ENCODE measurements at places on chromosomes 7 and 10.

DNA sequence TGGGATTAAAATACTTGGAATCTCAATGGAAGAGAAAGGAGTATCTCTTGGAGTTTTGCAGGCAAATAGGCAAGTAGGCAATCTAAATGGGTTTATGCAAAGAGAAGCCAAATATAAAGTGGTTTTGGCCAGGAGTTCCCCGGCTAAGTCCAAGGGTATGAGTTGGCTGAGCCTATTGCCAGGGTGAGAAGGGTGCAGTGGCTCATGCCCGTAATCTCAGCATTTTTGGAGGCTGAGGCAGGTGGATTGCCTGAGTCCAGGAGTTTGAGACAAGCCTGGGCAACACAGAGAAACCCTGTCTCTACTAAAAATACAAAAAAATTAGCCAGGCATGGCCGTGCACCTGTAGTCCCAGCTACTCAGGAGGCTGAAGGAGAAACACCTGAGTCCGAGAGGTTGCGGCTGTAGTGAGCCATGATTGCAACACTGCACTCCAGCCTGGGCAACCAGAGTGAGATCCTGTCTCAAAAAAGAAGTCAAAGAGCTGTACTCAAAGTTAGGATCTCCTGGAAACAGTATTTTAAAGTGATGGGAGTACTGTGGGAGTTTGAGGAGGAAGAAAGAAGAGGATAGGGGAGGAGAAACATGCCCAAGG lies 130.4 kb upstream of the RAB18 start:
- DNase-seq, result no peak

DNA sequence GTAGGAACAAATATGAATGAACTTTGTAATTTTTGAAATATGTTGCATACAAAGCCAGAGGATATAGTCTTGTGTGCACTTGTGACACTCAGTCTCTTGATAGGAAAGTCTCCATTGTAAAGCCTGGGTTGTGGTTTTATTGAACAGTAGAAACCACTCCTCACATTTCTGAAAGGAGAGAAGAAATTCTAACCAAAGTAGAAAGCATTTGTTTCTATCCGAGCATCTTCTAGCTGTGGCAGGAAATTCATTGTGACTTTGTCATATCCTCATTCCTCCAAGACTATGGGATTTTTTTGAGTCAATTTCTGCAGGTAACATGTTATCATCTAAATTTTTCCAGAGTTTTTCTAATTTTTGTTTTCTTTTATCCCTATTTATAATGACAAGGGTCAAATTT lies 55.5 kb upstream of the NCF1 start:
- DNase-seq, result no peak

DNA sequence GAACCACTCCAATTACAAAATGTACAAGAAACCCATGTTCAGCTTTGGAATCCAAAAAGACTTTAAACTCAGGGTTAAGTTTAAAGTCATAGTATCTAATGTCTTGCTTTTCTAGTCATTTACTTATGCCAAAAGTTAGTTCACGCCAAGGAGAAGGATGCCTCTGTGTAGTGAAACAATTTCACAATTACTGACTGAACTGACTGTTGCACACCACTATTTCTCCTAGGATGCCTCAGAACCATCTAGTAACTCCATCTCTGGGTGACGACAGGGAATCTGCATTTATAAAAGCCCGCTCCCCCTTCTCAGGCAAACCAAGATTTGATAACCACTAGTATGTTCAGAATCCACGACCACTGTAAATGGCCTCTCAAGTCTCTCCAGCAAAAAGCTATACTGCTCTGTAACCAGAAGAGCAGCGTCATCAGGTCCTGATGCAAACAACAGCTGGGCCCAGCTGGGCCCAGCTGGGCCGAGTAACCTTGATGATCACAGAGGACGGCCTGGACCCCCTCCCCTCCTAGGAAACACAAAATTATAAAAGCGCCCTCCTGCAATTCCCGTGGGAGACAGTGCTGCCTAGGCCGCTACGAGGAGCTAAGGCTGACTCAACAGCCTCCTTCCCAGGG lies 680 bp upstream of the ADO start:
- DNase-seq, result no peak

DNA sequence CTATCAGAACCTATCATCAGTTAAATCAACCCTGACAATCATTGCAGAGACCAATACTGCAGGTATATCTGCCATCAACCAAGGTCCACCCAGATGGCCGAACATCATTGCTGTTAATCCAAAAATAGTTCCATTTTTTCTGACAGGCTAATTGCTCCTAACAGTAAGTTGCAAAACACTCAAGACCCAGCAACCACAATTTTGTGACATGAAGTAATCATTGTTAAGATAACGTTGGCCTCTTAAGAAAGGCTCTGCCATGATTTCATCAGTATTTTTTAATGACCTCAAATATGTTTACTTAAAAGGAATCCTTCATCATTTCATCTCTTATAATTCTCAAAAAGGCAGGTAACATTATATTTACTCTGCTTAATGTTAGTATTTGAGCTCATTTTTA lies 553.4 kb upstream of the POM121L12 start:
- DNase-seq, result no peak

GRCh38 chr10:43038783-43039623 lies 37.9 kb upstream of the RET start:
- peak; percentile 89 for DNase-seq

DNA sequence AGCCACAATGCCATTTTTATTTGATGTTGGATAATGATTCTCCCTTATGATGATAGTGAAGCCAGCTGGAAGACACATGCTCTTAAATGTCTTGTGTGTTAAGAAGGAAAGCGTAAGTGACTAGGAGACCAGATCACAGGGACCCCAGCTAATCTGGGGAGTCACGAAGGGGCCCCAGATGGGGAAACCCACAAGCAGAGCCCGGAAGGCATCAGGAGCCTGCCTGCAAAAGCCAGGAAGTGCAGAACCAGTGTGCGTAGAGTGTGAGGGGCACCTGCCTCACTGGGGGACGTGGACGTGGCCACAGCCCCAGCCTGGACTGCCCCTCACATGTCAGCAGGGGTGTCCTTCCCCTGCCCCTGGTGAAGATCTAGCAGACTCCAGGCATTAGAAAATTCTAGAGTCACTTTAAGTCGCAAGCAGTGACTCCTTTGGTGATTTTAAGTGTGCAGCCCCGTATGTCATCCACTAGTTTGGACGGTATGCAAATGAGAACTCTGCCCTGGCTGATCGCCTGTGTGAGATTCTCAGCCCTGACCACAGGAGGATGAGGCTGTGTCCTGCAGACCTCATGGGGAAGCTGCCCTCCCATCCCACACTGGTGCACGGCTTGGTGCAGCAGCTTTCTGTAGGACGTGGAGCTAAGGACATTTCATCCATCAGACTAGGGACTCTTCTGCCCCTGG lies 243.0 kb downstream of the WDR37 start:
- DNase-seq, result no peak

- peak; percentile 80 for DNase-seq
Observed at GRCh38 chr10:43921881-43922280, 273.2 kb upstream of the ZNF32 start.

GRCh38 chr10:110394296-110394695 lies 89.6 kb upstream of the SMNDC1 start:
- no peak for DNase-seq

DNA sequence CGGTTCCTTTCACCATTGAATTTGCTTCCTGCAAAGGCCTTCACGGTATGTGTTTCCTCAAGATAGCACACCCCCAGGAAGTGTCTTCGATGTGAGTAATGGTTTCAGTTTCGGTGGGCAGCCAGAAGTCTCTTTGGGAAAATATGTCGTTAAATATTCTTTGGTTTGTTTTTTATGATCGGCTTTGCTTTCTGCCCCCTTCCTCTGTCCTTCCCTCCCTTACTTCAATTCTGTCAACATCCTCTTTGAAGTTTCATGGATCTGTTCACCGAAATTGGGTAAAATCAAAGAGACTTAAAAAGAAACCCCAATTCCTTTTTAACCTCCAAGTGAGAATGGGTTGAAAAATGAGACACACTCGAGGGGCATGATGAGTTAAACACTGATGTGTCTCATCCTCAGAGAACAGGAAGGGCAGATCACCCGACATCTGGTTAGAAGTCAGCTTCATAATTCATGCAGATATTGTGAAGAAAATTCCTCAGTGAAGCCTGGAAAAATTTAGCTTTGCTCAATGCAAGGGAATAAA lies 170.8 kb upstream of the HABP2 start:
- DNase-seq, result no peak

GRCh38 chr7:139341058-139341775 lies at the start of gene FMC1:
Gene FMC1 (plus strand): TSS chr7:139341337. CDS start chr7:139341385, 48 bp downstream.
- DNase-seq, result no peak

GRCh38 chr10:109587366-109587765 lies 335.9 kb downstream of the XPNPEP1 start:
- DNase-seq, result no peak

DNA sequence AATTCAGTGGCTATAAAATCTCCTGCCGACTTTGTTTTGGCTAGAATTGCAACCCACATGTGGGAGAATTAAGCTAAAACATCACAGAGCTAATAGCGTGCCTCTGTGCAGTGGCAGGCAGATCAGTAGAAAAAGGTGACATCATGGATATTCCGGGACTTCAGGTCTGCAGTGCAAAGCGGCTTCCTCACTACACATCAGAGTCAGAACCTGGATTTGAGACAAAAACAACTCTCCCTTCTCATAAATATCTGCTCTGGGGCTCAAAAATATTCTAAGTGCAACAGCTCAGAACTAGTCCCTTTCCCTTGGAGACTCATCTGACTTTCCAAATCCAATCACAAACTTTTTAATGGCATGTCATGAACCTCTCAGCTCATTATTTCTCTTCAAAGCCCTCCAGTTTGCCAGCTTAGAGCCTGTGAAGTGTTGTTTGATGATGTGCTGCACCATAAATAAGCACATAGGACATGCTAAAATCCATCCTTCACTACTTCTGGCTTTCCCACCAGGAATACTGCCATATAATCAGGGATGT lies 337.1 kb downstream of the RNLS start:
- DNase-seq, result no peak

GRCh38 chr10:110742801-110743200 lies 98.7 kb downstream of the RBM20 start:
- DNase-seq, result no peak

- DNase-seq, result no peak
Observed at GRCh38 chr10:13448216-13448615, 80.6 kb downstream of the BEND7 start.

DNA sequence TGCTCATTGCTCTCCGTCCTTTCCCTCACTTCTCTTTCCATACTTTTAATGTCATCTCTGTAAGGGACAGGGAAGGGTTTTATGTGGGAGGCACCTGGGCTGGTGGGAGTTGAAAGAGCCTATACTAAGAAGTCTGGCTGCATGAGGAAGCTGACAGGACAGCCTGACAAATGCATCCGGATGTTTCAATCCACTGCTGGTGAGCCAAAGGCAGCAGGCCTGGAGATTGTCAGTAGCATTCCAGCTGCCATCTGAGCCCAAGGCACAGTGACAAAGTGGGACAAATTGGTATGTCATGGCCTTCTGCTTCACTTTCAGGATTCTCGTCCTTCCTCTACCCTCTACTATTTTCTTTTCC lies 218.4 kb downstream of the STK31 start:
- DNase-seq, result no peak

DNA sequence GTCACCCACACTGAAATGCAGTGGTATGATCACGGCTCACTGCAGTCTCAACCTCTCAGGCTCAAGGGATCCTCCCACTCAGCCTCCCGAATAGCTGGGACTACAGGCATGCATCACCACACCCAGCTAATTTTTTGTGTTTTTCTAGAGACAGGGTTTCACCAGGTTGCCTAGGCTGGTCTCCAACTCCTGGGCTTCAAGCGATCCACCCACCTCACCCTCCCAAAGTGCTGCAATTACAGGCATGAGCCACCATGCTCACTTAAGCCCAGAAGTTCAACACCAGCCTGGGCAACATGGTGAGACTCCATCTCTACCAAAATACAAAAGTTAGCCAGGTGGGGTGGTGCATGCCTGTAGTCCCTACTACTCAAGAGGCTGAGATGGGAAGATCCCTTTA lies 33.5 kb downstream of the GDI2 start:
- DNase-seq, result no peak

DNA sequence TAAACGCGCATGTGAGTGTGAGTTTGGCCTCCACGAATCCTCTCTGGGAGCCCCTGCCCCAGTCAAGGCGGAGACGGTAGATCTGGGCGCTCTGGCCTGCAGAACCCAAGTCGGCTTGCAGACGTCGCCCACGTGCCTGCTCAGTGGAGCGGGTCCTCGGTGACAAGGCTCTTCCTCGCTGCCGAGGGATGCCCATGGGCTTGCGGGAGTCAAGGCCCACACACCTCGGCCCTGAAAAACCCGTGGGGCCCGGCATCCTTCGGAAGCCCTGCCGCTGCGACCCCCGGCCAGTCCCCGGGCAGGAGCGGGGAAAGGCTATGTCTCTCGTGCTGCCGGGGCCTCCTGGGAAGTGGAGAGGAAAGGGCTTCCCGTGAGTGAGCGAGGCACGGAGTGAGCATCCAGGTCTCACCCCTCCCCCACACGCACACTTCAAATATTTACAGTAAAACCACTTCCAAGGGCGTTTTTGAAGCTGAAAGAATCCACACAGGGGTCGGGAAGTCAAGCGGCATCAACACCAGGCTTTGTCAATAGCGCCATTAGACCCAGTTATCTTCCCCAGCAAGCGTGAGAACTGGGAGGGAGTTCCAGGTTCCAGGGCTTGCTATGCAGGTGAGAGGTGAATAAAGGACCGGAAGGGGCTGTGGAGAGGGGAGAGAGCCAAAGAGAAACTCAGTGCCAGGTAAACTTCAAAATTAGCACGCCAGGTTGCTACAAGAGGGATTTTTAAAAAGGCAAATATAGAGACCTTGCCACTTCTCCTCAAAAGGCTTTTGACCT lies 1.1 kb upstream of the MNX1 start:
- no peak for DNase-seq

GRCh38 chr7:117873310-117874190 lies at the start of gene CTTNBP2:
Gene CTTNBP2 (minus strand): TSS chr7:117873441. CDS start chr7:117873415, 26 bp downstream.
- DNase-seq, result no peak

GRCh38 chr7:138581065-138581464 lies 120.1 kb downstream of the SVOPL start:
- no peak for DNase-seq

- no peak for DNase-seq
Observed at GRCh38 chr7:23117841-23118240, 12.3 kb downstream of the KLHL7 start.

GRCh38 chr7:157675427-157675927 lies 338.7 kb downstream of the DNAJB6 start:
- peak; percentile 79 for DNase-seq

DNA sequence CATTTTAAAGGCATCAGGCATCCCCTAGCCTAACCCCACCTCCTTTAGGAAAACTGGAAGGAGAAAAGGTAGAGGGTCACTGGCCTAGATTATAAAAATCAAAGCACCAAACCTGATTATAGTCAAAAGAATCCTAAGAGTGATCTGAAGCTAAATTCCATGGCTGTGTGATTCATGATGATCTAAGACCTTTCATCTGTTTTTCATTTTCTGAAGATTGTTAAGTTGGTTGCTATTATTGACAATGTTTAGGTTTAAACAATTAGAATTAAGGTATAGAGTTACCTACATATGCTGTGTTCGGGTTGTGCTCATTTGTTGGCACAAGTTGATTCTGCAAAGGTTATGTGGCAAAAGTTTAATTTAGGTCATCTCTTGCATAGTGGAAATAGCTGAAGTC lies 148.7 kb downstream of the BICC1 start:
- DNase-seq, result no peak

Measured in vagina (tissue), 2 donors.